ENCODE measurements at places on chromosomes 3 and 15. TPM values are rescaled to one million over a fixed set of nuclear protein-coding genes. Genes with fewer than 3 reads are reported as not detected.

CD96 gene
- not detected for total RNA-seq

ROBO1 gene
- 14.4 TPM for total RNA-seq

RPP25 gene
- total RNA-seq: 26.6 TPM

FANCD2OS gene
- total RNA-seq: not detected

CAMK2N2 gene
- total RNA-seq: 1.6 TPM

SLC33A1 gene
- 13.7 TPM for total RNA-seq
